ENCODE measurements at places on chromosomes 2 and 18.

GRCh38 chr2:7951490-7951889 lies 730.4 kb upstream of the ID2 start:
- DNase-seq, result no peak
- H3K27ac ChIP-seq, result no peak overlapping the region
- H3K27me3 ChIP-seq, result peaks cover 8% of the 10 kb centered on the region
- H3K4me3 ChIP-seq, result no peak overlapping the region
- H3K4me1 ChIP-seq, result no peaks in the 10 kb centered on the region
- no peaks in the 10 kb centered on the region for H3K36me3 ChIP-seq

DNA sequence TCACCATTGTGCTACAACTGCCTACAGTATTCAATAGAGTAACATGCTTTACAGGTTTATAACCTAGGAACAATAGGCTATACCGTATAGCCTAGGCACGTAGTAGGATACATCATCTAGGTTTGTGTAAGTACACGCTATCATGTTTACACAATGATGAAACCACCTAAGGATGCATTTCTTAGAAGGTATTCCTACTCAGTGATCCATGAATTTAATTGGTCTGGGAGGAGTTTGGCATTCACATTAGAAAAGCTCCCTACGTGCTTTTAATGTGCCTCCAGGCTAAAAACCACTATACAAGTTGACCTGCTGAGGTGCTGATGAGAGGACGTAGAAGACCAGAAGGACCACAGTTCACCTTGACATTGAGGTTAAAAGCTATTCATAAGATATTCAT lies 154.5 kb upstream of the LRRTM1 start:
- H3K36me3 ChIP-seq, result no peaks in the 10 kb centered on the region
- H3K27ac ChIP-seq, result no peak overlapping the region
- DNase-seq, result no peak
- H3K4me3 ChIP-seq, result no peak overlapping the region
- peaks cover 10% of the 10 kb centered on the region for H3K4me1 ChIP-seq

DNA sequence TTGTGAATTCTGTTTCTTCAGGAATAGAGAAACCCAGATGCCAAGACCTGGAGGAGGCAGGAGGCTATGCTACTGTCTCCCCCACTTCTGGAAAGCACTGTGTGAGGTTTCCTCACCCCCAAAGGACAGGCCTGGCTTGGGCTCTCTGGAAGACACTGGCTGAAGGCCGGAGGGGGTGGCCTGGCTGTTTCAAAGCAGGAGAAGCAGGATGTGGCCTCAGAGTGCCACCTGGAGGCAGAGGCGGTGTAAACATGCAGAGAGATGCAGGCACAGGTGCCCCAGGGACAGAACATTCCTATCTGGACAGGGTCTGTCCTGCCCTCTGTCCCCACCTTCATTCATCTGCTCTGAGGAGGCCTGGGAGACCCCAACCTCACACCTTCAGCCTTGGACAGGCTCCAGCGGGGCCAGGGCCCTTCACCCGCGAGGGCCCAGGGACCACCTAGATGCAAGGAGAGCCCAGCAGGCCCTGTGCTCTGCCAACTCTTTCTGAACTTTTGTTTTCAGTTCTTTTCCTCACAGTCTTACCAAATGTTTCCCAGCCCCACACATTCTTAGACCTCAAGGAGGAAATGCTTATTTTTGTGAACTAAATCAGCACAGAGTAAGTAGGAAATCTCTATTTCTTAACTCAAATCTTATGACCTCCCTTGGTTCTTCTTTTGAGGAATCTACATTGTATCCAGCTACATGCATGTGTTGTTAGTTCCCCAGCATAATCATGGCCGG lies 79.2 kb downstream of the LONRF2 start:
- DNase-seq, result peak; percentile 74
- H3K27ac ChIP-seq, result no peak overlapping the region
- peaks cover 7% of the 10 kb centered on the region for H3K27me3 ChIP-seq
- peaks cover 6% of the 10 kb centered on the region for H3K4me1 ChIP-seq
- no peak overlapping the region for H3K4me3 ChIP-seq

GRCh38 chr2:204538182-204539018 lies 6.9 kb upstream of the PARD3B start:
- no peaks in the 10 kb centered on the region for H3K36me3 ChIP-seq
- no peaks in the 10 kb centered on the region for H3K27me3 ChIP-seq
- DNase-seq, result no peak
- H3K27ac ChIP-seq, result no peak overlapping the region
- H3K4me3 ChIP-seq, result no peak overlapping the region

DNA sequence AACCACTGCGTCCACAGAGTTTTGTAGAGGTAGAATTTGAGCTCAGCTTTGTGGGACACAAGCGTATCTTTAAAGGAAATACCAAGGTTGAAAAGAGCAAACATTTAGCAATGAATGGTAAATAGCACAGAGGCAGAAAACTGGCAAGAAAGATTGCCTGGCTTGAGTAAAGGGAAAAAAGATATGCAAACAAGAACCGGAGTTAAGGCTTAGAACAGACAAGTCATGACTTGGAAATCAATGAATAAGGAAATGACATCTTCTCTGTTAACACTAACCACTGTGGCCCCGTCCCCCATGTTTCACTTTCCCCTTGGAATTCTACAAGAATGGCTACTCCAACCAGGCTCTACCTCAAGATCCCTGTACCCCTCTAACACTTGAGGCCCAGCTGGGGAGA lies 3.8 kb downstream of the STAM2 start:
- H3K27ac ChIP-seq, result peak overlapping the region; percentile 28
- H3K27me3 ChIP-seq, result no peaks in the 10 kb centered on the region
- H3K4me3 ChIP-seq, result no peak overlapping the region

DNA sequence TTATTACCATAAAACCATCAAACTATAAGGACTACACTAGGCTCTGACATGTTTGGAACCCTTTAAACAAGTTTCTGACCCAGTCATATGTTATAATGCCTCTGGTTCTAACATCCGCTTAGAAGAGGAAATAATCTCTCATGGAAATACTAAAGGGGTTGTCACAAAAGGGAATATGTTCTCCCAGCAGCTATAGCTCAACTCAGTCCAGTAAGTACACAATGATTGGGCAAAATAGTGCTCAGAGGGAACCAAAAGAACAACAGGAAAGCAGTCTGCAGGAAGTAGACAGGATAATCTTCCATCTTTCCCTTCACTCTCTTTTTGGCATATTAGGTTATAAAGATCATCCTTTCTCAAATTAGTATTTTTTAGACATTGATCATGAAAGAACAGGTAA lies 4.3 kb downstream of the SRBD1 start:
- H3K27me3 ChIP-seq, result no peaks in the 10 kb centered on the region
- peaks cover 24% of the 10 kb centered on the region for H3K36me3 ChIP-seq
- H3K27ac ChIP-seq, result no peak overlapping the region
- no peak for DNase-seq

Measured in left ventricle myocardium inferior (tissue), 1 donor.